DMS 273 treated with DMSO at 0.1 percent for 48 hours (cell line): ENCODE measurements at places on chromosomes 6 and 20.

DNA sequence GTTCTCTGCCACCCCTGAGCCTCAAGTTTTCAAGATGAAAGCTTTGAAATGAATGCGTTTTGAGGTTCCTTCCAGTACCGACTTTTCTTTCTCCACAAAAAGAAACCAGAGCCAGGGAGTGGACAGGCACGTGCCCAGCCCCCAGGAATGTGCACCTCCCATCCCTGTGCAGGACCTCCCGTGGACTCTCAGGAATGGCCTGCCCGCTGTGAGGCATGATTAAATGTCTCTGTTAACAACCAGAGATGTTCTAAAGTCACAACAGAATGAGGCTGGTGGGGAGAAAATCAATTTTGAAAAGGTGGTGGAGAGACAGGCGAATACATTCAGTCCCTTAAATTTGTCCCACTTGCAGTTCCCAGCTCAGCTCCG is 1.5 kb downstream of the TGM3 start:
- DNase-seq = no peak

DNA sequence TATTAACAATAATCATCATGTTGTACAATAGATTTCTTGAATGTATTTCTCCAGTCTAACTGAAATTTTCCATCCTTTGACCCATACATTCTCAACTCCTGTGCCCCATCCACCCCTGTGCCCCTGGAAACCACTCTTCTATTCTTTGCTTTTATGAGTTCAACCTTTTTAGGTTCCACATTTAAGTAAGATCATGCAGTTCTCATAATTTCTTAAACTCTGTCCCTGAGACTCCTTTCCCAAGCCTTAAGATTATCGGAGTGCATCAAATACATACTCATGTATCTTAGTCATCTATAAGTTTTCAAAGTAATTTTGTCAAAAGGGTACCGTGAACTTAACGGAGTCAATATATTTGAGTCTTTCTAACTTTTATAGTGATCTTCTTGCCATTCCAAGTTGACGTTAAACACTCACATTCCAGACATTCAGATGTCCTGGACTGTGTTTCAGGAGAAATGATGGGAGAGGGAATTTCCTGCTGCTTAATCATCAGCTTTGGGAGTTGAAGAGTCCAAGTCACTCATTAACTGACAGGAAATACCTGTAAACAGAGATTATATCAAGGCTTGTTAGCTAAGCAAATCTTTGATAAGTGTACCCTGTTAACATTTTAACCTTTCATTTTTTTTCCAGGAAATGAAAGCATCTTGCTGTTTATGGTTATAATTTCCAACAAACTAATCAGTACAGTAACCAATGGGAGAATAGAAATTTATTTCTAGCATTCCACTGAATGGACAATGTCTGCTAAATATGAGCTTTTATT is 73.3 kb downstream of the ADGRG6 start:
- no peak for DNase-seq

- peak; percentile 74 for DNase-seq
Observed at GRCh38 chr6:17473554-17473953, 80.2 kb downstream of the CAP2 start.

DNA sequence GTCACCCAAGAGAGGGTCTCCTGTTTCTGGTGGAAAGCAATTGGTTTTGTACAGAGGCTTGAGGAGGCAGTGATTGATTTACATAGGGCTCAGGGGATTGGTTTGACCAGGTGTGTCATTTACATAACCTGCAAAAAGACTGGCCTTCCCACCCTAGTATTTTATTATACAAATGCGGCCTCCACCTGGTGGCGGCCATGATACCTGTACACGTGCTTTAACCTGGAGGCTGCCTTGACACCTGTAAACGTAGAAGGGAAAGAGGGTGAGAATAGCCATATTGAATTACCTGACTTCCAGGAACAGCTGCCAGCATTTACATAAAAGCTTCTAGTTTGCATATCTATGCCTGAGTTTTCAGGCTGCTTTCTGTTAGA is 48.7 kb downstream of the HLA-DPB1 start:
- DNase-seq = no peak
